CD4-positive, alpha-beta T cell (primary cell): ENCODE measurements at places on chromosomes 1 and 21.

- no peak for DNase-seq
Observed at GRCh38 chr1:177571485-177572076, 398.3 kb downstream of the SEC16B start.

DNA sequence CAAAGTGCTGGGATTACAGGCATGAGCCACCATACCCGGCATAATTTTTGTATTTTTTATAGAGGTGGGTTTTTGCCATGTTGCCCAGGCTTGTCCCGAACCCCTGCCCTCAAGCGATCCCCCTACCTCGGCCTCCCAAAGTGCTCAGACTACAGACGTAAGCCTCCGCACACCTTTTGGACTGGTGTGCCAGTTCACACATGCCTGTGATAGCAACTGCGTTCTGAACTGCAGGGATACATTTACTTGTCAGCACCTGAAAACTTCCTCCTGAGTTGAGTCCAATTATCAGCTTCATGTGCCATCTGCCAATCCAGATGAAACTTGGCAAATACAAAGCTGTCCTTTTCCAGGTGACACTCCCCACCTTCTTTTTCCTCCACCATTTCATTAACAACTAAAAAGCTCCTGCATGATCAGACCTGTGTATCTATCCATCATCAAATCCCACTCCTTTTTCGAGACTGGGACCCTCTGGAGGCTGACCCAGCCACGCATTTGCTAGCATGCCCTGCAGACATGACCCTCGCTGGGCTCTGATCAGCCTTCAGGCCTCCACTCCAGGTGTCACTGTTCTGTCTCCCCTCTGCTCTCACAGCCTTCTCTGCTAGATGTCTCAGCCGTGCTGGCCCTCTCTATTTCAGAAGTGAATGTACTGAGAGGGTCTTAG is 2.1 kb upstream of the DEGS1 start:
- DNase-seq: no peak

DNA sequence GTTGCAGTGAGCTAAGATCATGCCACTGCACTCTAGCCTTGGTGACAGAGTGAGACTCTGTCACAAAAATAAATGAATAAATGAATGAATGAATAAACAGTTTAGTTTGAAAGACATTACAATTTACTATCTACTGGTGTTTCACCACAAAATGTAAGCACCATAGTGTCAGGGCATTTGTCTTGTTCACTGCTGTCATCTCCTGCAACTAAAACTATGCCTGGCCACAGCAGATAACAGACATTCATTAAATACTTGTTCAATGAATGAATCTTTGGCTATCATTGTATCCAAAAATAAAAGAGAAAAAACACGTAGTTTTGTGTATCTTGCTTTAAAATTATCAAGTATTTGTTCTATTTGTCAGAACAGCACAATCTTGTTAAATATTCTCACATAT is 32.5 kb downstream of the SASS6 start:
- DNase-seq: no peak

GRCh38 chr1:243726806-243727502 is 123.1 kb downstream of the AKT3 start:
- no peak for DNase-seq

GRCh38 chr1:203672346-203672745 is 45.7 kb downstream of the ATP2B4 start:
- DNase-seq: no peak

GRCh38 chr1:97314685-97315084 is 593.1 kb downstream of the PTBP2 start:
- DNase-seq: no peak

DNA sequence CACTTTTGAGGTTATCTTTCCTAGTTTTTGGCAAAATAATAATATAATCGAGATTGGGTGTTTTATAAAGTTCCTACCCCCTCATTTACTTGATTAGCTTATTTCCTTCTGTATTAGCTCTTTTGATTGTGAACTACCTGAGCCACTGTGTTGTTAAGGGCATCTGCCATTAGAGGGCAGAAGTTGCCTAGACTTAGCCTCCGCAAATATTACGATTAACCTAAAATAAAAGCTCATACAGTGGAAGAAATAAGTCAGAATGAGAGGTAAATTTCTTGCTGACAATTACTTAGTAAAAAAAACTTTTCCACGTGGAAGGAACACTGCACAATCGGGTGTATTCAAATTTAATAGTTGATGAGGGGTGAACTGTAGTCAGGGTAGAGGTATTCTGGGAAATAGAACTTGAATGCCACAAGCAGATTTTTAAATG is 2.3 kb downstream of the H3-3A start:
- no peak for DNase-seq

GRCh38 chr1:178539291-178539690 is 26.4 kb downstream of the TEX35 start:
- no peak for DNase-seq

- no peak for DNase-seq
Observed at GRCh38 chr1:37031429-37031828, 2.9 kb downstream of the GRIK3 start.

GRCh38 chr1:10704368-10704882 is 92.0 kb downstream of the CASZ1 start:
- DNase-seq: no peak

- DNase-seq: no peak
Observed at GRCh38 chr1:169595764-169596711, 9.8 kb upstream of the F5 start.

- DNase-seq: no peak
Observed at GRCh38 chr1:245526141-245526540, 371.4 kb downstream of the KIF26B start.

GRCh38 chr1:119080586-119080985 is 59.9 kb downstream of the WARS2 start:
- no peak for DNase-seq

- DNase-seq: no peak
Observed at GRCh38 chr1:73026114-73026513, 743.8 kb upstream of the NEGR1 start.

GRCh38 chr1:92219028-92219427 is 1.3 kb downstream of the C1orf146 start:
- no peak for DNase-seq

- no peak for DNase-seq
Observed at GRCh38 chr1:201791779-201792173, 37.2 kb upstream of the IPO9 start.

DNA sequence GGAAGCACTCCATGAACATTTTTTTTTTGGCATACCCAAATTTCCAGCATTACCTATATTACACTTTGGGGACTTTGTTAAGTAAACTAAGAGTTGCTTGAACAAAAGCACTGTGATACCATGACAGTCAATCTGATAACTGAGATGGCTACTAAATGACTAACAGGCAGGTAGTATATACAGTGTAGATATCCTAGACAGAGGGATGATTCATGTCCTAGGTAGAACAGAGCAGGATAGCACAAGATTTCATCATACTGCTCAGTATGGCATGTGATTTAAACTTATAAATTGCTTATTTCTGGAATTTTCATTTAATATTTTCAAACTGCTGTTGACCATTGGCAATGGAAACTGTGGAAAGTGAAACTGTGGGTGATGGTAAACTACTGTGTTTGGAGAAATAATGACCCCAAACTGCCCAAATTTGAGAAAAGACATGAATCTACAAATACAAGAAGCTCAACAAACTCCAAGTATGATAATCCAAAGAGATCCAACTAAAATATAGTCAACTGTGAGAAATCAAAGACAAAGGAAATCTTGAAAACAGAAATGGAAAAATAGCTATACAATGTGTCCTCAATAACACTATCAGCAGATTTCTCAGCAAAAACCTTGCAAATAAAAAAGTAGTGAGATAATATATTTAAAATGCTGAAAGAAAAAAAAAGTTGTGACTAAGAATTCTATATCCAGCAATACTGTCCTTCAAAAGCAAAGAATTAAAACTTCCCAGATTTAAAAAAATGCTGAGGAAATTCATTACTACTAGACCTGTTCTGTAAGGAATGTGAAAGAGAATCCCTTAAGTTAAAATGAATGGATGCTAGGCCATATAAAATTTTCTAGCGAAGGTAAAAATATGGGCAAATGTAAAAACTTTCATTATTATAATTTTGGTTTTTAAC is 410.4 kb downstream of the DUSP10 start:
- DNase-seq: no peak
